ENCODE measurements at places on chromosomes 13 and 19.

DNA sequence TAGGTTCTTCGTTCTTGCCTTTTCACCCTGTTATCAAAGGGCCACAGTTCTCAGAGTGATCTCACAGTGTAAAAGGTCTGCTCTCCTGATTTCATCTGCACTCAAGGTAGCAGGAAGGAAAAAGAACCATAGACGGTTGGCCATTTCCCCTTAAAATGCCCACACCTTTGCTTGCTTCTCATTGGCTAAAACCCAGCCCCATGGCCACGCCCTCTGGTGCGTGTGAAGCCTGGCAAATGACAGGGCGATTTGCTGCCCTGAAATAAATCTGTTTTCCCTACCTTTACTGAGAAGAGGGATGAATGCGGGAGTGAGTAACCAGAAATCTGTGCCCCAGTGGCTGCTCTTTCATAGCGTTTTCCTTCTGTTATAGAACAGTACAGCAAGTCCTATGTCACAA is 269.3 kb downstream of the POU4F1 start:
- no peak for DNase-seq

GRCh38 chr19:42028304-42029216 is 34.5 kb upstream of the ATP1A3 start:
- DNase-seq, result no peak

- no peak for DNase-seq
These were observed 69.8 kb upstream of the SCEL start for GRCh38 chr13:77465603-77466195.

DNA sequence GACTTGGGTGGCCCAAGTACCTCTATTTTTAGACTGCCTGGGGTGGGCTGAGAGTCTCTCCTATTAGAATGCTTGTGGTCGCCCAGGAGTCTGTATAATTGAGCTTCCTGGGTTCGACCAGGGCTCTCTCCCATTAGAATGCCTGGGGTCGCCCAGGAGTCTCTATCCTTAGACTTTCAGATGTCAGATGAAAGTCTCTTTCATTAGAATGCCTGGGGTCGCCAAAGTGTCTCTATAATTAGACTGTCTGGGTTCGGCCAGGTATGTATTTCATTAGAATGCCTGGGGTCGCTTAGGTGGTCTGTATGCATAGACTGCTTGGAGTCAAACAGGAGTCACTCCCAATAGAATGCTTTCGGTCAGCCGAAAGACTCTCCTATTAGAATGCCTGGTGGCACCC is 1471.7 kb downstream of the UQCRFS1 start:
- no peak for DNase-seq

DNA sequence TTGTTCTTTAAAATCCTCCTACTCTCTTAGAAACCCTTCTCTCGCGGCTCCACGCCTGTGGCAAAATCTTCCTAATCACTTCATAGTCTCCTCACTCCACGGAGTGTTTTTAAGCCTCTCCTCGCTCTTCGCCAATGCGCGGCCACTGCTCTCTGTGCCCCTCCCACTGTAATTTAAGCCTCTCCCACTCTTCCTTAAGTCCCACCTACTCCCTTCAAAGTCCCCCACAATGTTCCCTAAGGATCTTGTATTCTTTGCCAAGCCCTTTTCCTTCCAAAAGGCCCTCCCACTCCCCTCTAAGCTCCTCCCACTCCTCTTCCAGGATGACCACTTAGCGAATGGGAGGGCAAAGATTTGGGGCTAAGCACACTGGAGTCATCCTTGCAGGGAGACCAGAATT is 1.3 kb downstream of the FIZ1 start:
- no peak for DNase-seq

DNA sequence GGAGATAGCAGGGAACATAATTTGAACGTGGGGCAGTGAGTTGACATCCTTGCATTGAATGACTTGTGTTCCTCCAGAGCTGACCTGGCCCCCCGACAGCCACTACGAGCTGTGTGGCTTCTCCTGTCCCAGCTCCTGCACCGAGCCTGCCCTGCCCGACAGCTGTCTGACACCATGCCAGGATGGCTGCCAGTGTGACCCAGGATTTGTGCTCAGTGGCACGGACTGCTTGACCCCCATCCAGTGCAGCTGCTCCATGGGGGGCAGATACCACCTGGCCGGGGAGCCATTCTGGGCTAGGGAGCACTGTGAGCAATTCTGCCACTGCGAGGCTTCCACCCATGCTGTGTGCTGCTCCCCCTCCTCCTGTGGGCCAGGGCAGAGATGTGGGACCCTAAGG is 29.2 kb upstream of the FXYD3 start:
- DNase-seq, result no peak

DNA sequence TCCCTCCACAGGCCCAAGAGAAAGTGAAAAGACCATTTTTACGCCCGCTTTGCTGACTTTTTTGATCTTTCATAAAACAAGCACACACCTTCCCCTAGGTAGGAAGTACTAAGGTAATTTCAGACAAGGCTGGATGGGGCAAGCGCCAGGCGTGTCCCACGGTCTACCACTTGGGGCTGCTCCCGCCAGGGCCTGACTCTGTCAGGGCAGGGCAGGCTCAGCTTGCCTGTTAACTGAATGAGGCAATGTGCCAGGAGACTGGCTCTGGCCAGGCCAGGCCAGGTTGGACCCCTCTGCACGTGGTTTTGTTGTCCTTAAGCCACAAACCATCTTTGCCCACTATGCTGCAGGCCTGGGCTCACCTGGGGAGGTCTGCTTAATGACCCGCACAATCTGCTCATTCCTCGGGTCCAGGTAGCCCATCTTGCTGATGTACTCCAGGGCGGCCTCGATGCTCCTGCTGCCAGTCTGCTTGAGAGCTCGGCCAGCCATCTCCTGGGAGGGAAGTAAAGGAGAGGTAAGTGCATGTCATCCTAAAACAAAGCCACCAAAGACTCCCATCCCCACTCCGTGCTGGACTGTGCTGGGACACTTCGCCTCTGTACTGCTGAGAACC is 70.4 kb downstream of the LATS2 start:
- DNase-seq, result no peak

DNA sequence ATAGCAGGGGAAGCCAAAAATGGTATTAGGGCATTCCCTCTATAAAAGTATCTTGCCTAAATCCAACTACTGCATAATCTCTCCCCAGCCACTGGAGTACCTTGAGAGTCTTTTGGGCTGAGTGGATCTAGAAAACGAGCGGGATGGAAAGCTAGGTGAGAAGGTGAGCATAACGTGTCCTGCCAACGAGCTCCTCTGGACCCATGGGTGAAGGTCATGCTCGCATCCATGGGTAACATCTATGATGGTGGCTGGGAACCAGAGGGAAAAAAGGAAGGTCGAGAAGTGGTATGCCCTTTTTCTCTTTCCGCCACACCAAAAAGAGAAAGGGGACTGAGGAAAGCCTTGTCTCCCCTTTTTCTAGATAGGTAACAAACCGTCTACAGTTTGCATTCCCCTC is 63.0 kb downstream of the ZNF208 start:
- no peak for DNase-seq

DNA sequence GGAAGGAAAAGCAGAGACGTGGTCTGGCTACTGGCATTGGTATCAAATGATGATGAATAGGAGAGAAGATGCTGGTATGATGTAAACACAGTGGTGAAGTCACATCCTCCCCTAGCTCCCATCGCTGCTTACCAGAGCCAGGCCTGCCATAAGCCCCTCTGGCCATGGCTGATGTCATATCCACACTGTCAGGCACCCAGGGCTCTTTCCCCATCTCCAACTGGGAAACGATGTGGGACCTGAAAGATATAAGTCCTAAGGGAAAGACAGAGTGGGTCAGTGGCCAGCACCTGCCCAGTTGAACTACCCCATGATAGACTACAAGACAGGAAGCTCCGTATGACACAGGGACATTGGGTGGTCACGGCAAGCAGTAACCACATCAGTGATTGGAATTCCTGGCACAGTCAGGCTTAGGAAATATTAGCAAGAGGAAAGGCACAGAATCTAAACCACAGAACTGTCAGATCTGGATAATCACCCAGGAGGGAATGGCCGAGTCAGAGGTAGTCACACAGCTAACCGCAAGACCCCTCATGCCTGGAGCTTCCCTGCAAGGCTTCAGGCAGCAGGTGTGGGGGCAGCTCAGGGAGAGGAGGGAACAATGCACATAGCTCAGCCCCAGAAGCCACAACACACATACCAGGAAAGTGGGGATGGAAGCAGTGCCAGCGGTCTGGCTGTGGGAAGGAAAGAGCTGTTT is 3.8 kb downstream of the ZNF792 start:
- DNase-seq, result peak; percentile 45

GRCh38 chr19:28519952-28520861 is 692.7 kb downstream of the UQCRFS1 start:
- no peak for DNase-seq

DNA sequence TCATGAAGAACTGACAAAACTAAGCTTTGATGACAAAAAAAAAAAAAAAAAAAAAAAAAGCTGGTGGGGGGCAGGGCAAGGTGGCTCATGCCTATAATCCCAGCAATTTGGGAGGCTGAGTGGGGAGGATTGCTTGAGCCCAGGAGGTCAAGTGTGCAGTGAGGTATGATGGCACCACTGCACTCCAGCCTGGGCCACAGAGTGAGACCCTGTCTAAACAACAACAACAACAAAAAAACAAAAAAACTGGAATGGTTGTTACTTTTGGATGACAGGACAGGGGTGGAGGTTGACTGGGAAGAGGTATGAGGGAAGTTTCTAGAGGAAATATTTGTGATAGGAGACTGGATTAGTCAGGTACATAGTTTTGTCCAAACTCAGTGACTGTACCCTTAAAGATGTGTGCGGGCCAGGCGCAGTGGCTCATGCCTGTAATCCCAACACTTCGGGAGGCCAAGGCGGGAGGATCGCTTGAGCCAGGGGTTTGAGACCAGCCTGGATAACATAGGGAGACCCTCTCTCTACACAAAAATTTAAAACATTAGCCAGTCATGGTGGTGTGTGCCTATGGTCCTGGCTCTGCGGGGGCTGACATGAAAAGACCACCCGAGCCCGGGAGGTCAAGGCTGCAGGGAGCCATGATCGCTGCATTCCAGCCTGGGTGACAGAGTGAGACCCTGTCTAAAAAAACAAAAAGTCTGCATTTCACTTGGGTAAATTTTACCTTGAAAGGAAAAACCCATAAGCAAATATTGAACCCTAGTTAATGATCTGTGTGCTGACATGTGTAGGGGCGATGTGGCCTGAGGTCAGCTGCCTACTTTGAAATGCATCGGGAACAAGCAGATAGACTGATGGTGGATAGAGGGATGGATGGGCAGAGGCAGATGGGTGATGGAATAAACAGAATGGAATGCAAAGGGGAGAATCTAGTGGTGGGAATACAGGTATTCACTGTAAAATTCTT is 37.0 kb downstream of the CERS4 start:
- DNase-seq, result no peak

- DNase-seq, result peak; percentile 29
These were observed 943 bp downstream of the SLAIN1 start for GRCh38 chr13:77698201-77699058.

GRCh38 chr19:41813911-41814310 is 17.5 kb downstream of the CEACAM3 start:
- no peak for DNase-seq

DNA sequence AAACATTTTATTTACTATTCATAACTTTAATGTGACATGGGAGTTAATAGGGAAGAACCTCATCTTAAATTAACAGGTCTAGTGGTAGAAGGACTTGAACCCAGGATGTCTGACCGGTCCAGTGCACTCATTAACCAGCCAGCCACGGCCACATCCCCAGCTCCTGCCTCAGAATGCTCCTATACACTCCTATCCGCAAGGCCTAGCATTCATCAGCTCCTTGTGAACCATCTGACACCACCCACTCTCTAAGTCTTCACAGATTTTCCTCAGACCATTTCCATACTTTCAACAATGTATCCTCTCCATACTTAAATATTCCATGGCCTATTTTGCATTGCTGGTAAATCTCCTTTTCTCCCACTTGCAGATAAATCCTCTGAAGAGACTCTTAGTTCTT is 98.3 kb downstream of the KLF12 start:
- no peak for DNase-seq

DNA sequence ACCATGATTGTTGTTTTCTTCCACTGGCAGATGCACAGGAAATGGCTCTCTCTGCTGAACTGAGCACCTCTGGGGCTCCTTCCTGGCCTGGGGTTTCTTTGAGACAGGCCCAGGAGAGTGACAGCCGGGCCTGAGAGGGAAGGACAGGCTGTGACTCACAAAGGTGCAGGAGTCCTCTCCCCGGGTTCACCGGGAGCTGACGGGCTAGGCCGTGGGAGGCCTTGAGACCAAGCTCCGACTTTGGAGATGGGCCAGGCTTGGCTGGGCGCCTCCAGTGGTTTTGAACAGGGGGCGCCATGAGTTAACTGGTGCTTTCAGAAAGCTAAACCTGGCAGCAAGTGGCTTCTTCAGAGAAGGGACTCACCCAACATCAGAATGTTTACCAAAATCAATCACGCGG is 143.4 kb downstream of the URI1 start:
- DNase-seq, result no peak

- DNase-seq, result no peak
These were observed 54.2 kb downstream of the CCNE1 start for GRCh38 chr19:29866011-29866410.

- no peak for DNase-seq
These were observed 67.6 kb downstream of the ZNF557 start for GRCh38 chr19:7137120-7137519.

DNA sequence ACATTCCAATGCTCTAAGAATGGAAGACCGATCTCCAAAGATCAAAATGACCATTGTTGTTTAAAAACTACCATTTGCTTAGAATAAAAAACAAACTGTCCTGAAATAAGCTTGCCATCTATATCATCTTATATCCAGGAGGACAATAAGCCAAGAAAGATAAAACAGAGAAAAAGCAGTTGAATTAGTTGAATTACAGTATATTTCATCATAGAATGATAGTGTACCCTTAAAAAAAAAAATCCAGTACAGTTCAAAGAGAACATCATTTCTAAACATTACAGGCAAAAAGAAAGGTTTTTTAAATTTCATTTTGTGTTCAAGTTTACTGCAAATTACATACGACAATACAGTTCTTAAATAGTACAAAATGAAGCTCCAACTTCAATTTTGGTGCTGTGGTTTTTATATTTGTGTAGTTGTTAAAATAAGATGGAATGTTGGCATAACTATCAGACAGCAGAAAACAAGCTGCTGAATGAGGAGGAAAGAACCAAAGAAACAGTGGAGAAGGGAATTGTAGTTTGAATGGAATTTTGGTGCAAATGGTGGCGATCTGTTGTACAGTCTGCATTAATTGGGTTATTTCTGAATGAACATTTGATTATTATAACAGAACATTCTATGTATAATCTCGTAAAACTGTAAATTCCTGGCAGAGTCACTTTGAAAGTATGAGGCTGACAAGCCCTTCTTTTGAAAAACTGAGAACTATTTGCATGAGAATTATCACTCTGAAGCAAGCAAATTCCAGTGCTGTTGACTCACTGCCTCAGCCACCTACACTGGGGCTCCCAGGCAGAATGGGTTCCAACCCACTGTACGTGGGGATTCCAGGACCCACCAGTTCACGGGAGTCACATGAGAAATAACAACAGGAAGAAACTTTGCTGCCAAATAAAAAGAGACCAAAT is 37.7 kb downstream of the LHFPL6 start:
- peak; percentile 83 for DNase-seq
